ENCODE measurements at places on chromosomes 3 and 15.

- no peak for DNase-seq
Observed at GRCh38 chr3:144415492-144415891, 443.9 kb downstream of the DIPK2A start.

DNA sequence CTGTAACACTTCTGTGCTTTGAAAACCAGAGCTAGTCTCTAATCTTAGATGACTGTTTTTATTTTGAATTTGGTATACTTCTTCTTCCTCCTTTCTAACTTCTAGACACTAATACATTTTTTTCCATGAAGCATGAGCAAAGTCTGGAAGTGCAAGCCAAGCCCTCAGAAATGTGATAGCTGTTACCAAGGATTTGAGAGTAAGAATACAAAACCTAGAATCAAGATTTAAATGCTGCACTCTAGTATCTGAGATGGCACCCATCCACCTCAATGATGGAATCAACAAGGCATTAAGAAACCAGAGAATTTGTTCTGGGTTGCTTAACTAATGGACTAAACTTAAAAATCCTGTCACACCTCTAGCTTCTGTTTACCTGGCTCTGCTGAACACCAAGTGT lies 9.2 kb downstream of the FEZF2 start:
- no peak for DNase-seq

GRCh38 chr3:177703788-177704187 lies 506.5 kb upstream of the TBL1XR1 start:
- DNase-seq, result no peak

- no peak for DNase-seq
Observed at GRCh38 chr3:113575206-113575605, 42.9 kb downstream of the SIDT1 start.

GRCh38 chr3:87509401-87509800 lies 233.0 kb upstream of the POU1F1 start:
- DNase-seq, result no peak

- no peak for DNase-seq
Observed at GRCh38 chr3:16088496-16088895, 86.0 kb upstream of the GALNT15 start.

Data from T-helper 17 cell (primary cell).